ENCODE measurements at places on chromosomes 4 and X. TPM values are rescaled to one million over a fixed set of nuclear protein-coding genes. Genes with fewer than 3 reads are reported as not detected.

DNA sequence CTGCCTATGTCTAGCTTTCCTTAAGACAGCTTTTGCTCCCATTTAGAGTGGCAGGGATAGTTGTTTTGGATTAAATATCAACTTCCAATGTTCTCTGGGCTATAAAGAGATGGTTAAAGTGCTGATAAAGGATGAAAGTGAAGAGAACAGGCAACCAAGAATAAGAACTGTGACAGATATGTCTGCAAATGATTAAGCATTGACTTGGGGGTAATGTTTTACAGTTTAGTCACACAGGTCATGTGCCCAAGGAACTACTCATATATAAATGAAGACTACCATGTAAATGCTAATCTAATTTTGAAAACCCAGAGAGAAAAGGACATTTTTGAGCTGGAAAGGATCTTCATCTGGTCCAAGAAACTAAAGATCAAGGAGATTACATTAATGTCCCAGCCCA lies 42.1 kb downstream of the RBMX2 start:
- H3K36me3 ChIP-seq: no peaks in the 10 kb centered on the region
- DNase-seq: no peak
- no peak overlapping the region for H3K4me3 ChIP-seq
- H3K27ac ChIP-seq: no peak overlapping the region

DNA sequence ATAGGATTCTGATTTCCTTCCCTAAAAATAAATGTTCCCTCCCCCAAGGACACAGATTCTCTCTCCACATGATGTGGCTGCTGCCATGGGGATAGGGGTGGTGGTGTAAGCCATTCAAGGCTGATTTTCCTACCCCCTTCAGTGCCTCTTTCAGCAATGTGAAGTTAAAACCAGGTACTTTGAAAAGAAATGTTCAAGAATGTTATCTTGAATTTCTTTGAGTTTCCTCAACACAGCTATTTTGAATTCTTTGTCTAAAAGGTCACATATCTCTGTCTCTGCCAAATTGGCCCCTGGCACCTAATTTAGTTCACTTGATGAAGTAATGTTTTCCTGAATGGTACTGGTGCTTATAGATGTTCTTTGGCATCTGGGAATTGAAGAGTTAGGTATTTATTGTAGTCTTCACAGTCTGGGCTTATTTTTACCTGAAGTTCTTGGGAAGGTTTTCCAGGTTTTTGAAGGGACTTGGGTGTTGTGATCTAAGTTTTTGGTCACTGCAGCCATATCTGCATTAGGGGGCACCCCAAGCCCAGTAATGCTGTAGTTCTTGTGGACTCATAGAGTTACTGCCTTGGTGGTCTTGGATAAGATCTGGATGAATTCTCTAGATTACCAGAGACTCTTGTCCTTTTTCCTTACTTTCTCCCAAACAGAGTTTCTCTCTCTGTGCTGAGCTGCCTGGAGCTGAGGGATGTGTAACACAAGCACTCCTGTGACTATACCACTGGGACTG lies 7.6 kb upstream of the DIPK2B start:
- H3K27ac ChIP-seq: no peak overlapping the region
- no peak for DNase-seq
- no peak overlapping the region for H3K4me3 ChIP-seq
- no peaks in the 10 kb centered on the region for H3K4me1 ChIP-seq
- no peaks in the 10 kb centered on the region for H3K27me3 ChIP-seq
- H3K36me3 ChIP-seq: no peaks in the 10 kb centered on the region

DNA sequence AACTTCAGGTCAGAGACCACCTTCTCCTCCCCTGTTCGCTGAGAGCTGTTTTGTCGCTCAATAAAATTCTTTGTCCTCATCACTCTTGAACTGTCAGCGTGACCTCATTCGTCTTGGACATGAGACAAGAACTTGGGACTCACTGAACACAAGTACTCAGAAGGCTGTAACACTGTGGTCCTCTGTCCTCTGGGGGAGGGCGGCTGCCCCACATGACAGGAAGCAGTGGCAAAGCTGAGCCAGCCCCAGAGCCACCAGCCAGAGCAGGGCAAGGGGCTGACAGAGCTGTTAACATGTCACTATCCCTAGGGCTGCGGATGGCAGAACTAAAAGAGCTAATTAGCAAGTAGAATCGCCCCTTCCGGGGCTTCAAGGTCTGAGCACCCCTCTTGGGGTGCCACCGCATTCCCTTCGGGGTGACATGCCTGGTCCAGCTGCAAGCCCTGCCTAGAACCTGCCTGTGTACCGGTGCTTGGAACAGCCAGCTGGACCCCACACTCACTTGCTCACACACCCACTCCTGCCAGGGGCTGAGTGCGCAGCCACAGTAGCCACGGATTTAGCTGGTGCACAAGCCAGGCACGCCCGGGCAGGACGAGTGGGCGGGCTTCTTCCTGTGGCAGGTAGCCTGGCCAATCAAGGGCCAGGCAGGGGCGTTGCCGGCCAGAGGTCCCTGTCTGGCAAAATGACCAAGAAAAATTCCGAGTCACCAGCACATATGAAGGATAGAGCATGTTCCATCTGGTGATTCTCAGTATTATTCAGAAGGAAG lies 648.6 kb upstream of the AGA start:
- no peak overlapping the region for H3K4me3 ChIP-seq
- no peak overlapping the region for H3K27ac ChIP-seq
- peak; percentile 2 for DNase-seq
- H3K27me3 ChIP-seq: no peaks in the 10 kb centered on the region

The ODAM gene
- total RNA-seq: not detected

The MAGEA11 gene
- total RNA-seq: not detected
